Kidney epithelial cell (primary cell): ENCODE measurements at places on chromosomes 1 and 21.
A peak's percentile ranks its signal among the peaks of the same experiment; 100 is the strongest.

DNA sequence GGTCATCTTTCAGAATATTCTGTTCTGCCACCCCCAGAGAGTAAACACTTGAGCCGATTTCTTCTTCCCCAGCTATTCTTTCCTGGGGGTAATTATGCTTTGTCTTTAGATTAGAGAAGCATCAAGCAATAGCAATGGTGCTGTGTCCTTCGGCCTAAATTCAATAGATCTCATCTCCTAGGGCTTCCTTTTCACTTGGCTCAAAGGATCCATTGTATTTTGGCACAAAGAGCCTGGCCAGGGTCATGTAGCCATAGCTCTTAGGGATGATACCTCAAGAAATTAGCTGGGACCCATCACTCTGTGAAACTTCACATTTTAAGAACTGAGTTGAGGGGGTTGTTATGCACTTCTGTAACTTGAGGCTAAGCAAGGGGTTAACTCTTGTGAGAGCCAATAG lies 27.0 kb downstream of the MRPS6 start:
- DNase-seq = no peak

DNA sequence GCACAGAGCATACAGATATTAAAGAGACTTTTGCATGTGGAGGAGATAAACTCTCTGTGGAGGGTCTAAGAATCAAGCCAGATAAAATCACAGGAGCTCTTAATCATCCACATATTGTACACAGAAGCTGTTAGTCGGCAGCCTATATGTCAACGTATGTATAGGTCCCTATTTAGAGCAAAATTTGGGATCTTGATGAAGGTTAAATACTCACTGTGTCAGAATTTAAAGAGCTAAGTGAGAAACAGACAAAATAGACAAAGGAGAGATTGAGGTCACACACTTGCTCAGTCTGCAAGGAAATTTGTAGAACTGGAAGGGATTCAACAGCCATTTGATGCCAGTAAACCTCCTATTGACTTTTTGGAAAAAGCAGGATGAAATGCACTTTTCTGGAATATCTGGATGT lies 4.1 kb upstream of the IRF2BP2 start:
- no peak for DNase-seq

DNA sequence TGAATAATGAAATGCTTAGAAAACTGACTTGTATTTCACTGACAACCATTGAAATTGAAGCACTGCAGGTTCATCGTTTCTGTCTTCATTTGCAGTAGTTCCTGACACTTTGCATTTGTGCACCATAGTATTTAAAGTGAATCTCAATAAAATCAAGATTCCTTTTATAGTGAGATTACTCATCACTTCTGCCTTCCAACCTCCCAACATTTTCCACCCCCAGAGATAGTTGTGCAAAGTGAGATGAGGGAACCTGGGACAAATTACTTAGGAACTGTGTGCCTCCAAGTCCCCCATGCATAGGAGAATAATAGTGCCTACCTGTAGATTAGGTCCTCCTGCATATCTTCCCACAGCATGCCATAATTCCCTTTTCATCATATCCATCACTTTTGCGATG lies 114.9 kb upstream of the DPT start:
- no peak for DNase-seq

DNA sequence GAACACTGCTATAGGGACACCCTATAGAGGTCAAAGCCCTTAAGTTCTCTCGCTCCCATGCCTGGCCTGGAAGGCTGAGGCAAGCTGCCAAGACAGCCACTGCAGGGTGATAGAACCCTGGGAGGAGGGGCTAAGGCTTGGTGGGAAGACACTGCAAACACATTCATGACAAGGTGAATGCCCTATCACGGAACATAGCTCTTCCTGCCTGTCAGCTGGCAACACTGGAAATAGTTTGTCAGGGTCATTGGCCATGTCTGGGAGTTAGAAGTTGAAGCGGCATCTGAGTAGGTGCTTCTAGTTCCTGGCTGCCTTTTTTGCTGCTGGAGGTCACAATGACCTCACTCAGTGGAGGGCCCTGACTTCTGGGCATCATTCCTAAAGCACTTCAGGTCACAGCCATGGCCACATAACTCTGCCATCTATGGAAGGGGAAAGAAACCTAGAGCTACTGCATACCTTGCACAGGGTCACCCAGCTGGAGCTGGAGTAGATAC lies 4.2 kb downstream of the FABP3 start:
- DNase-seq = no peak

- DNase-seq = no peak
Measured at GRCh38 chr21:17911628-17912027, 92.5 kb upstream of the C21orf91 start.

GRCh38 chr1:74650561-74650960 lies 23.0 kb downstream of the ERICH3 start:
- no peak for DNase-seq

DNA sequence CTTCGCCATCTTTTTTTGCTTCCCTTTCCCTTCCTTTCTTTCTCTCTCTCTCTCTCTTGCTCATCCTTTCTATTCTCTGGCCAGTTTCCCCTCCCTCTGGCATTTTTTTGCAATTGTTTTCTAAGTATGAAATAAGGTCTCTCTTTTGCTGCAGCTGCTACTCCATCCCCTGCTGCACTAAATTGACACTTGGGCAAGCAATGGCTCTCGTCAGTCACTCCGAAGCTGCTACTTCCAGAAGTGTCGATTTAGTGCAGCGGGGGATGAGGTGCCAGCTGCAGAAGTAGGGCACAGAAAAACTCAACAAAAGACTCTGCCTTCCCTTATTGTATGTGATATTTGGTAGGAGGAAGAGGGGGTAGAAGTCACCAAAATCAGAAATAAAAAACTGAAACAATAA lies 642.3 kb downstream of the RWDD3 start:
- no peak for DNase-seq

DNA sequence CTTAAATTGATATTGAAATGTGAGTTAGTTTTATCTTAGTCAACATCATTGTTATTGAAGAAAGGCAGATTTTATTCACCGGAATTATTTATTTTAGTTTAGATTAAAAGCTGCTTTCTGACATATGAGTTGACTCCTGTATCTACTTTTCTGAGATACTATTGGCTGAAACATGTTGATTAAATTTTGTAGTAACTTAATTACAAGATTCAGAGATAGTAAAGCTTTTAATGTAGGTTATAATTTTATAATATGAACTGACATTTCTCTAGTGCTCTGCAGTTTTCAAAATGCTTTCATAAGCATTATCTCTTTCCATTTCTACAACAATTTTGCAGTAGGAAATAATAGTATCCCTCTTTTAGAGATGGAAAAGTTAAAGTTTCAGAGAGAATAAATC lies 616.0 kb downstream of the USP25 start:
- no peak for DNase-seq

DNA sequence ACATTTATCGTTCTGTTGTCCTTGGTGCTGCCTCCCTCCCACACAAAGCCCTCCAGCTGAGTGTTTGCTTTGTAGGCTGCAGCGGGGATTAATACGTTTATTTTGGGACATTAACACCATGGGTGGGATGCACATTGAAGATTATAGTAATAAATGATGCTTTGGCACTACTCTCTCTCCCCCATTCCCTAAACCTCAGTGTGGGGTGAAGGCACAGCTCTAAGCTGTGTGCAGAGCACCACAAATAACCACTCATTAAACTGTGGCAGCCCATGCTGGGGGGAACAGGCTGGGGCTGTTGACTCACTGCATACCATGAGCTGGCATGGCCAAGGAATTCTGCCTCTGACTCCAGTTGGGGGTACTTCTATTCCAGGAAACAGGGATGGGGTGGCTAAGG lies 7.7 kb downstream of the PCP4L1 start:
- DNase-seq = no peak

GRCh38 chr1:4447778-4448420 lies 206.5 kb upstream of the AJAP1 start:
- DNase-seq = no peak

- no peak for DNase-seq
Measured at GRCh38 chr21:26041431-26042180, 129.0 kb downstream of the APP start.

GRCh38 chr1:164767752-164768402 lies 208.9 kb downstream of the PBX1 start:
- no peak for DNase-seq

DNA sequence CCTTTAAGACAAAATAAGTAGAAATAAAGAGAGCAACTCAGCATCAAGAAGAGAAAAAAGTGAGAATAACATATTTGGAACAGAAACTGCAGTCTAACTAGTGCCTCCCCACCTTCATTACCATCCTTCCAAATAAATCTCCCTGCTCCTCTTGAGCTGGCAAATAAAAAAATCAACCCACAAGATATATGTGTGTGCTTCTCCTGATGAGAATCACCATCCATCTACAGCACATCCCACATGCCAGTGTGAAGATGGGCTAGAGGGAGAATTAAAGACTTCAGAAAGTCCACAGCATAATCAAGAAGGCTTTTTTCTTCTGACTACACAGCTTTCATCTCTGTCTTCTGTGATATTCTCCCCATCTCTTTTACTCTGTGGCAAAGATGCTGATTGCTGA lies 244.1 kb downstream of the SPATA17 start:
- DNase-seq = no peak

GRCh38 chr1:243409284-243409683 lies 153.4 kb downstream of the SDCCAG8 start:
- no peak for DNase-seq

- DNase-seq = no peak
Measured at GRCh38 chr1:72186733-72187307, 95.5 kb downstream of the NEGR1 start.

DNA sequence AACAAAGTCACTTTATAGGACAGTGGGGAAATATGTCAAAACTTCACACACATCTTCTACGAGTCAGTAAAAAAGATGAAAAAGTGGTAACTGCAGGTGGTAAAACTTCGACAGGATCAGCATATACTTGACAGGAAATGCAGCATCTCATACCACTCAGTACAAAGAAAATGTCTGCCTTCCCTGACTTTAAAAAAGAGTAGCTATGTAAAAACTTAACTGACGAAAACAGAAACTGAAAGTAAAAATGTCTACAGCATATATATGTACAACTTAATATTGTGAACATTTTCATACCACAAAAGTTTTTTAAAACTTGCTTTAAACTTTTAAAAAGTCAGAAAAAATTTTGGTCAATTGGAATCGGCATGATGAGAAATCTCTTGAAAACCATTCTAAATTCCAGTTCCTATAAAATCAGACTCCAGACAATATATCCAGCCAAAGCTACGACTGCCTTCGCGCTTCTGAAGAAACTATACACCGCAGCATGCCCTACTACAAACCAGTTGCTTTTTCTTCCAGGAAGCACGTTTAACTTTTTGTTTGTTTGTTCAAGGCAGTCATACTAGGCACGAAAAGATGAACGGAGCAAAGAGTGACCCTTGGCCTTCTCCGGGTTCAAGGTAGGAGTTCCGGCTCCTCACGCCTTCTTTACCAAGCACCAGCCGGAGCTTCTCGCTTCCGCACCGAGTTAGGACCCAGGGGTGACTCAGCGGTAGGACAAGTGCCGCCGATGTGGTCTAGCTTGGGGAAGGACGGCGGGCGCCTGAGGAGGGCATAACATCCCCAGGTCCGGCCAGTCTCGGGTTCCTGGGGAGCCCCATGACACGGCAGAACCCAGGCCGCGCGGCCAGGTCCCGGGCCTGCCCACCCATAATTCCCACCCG lies 612 bp downstream of the PSMA5 start:
- DNase-seq = peak; percentile 16

DNA sequence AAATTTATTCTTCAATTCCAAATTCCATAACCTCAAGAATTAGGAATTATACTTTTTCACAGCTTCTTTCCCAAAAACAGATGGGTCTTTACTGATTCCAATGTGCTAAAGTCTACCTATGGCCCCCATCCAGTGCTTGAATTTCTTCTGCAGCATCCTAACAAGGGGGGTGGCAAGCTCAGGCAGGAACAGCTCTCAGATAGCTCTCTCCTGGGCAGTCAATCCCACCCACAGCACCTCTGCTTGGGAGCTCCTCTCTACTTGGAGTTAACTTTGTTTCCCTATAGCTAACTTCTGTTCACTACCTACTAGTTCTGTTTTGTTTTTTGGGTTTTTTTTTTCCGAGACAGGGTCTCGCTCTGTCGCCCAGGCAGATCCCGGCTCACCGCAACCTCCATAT lies 12.1 kb downstream of the RBBP5 start:
- DNase-seq = no peak

DNA sequence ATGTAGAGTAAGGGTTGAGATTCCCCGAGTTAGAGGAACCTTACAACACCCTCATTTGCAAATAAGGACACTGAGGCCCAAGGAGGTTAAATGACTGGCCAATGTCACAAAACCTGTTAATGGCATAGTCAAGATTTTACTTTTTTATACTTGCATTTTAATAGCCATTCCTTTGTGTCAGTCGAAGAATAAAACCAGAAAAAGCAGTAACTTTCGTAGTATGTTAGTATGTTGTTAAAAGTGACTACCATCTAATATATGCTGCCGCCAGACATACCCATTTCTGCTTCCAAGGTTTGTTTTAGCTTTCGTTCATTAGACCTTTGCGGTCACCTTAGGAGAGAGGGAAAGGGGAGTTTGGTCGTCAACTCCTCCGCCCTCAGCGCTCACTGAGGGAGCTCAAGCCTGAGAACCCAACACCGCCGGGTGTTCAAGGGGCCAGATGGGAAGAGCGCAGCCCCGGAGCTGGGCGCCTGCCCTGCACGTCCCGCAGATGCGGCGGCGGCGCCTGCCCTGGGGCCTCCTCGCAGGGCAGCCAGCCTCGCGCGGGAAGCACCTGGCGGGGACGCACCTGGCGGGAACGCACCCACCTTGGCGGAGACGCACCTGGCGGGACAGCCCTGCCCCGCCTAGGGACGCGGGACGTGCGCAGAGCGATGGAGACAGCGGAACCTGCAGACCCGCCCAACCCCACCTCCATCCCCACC lies 466 bp downstream of the VPS26C start:
- no peak for DNase-seq

DNA sequence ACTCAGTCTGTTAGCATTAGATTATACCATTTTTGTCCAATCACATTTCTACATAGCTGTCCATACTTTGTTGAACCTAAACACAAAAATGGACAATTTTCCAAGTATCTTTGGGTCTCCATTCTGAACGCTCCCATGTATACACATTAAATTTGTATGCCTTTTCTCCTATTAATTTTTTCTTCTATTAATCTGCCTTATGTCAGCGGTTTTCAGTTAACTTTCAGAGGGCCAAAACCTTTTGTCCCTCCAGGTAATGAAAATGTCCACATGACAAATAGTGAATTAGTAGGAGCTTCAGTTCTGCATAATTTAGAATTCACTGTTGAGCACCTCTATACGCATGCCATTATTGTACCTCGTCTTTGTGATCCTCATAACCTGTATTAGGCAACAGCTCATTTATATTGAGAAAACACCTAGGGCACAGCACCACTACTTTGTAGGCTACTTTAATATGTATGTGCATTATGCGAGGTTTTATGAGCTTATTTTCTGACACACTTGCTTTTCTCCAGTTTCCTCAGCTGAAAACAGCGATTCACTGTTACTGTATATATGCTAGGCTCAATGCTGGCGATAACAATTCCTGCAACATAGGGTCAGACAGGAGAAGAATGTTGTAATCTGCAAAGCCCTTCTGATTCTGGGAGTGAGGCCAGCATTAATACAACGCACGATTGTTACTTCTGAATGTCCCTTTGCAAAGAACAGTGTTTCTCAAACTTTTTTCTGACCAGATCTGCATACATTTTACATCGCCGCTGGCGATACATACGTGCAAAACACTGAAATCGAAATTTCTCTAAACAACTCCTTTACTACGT lies 1.1 kb upstream of the ABCD3 start:
- DNase-seq = no peak

- no peak for DNase-seq
Measured at GRCh38 chr1:78143152-78143551, 97.4 kb downstream of the GIPC2 start.

- no peak for DNase-seq
Measured at GRCh38 chr1:212004895-212005608, 30.3 kb downstream of the INTS7 start.
